ENCODE measurements at places on chromosomes 7 and 10. TPM values are rescaled to one million over a fixed set of nuclear protein-coding genes. Genes with fewer than 3 reads are reported as not detected.

- no peak for DNase-seq
Measured at GRCh38 chr7:42661312-42661711, 250.6 kb downstream of the C7orf25 start.

DNA sequence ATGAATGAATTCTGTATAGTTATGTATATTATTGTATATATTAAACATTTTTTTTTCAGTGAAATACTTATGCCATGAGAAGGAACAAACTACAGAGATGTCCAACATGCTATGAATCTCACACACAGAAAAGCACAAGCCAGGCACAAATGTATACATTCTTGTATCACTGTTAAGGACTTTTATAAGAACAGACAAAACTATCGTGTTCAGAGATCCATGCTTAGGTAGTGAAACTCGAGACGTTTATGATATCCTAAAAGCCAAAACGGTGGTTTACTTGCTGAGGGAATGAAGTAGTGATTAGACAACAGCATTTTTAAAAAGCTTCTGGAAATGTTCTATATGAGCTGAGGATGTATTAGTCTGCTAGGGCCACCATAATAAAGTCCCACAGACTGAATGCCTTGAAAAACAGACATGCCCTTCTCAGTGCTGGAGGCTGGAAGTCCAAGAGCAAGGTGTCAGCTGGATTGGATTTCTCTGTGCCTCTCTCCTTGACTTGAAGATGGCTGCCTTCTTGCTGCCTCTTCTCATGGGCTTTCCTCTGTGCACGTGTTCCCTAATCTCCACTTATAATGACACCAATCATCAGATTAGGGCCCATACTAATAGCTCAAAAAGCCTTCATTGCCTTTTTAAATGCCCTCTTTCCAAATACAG is 4.3 kb downstream of the MKI67 start:
- no peak for DNase-seq

- DNase-seq, result no peak
Measured at GRCh38 chr10:12503311-12503710, 154.0 kb downstream of the CAMK1D start.

DNA sequence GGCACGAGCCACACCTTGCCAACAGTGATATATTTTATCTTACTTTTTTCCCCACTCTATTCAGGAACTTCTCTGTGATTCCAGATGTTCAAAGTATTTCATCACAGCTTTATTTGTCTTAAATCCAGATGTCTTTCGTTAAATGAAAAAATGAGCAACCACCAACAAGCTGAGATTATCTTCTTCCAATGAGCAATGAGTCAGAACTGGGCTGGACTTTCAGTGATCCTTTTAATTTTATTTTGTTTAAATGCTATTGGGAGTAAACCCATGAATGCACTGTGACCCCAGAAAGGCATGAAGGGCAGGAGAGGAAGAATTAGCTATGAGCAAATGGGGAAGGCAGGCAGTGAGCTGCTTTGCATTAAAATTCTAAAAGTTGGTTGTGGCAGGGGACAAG is 77.6 kb upstream of the IMMP2L start:
- peak; percentile 54 for DNase-seq

GRCh38 chr10:4718544-4718943 is 107.5 kb upstream of the AKR1E2 start:
- DNase-seq, result no peak

The TMEM140 gene
- polyA plus RNA-seq, result 11.7 TPM

The HKDC1 gene
- 0.09 TPM for polyA plus RNA-seq

The NME8 gene
- polyA plus RNA-seq, result not detected

Data from muscle of arm (tissue), 14 donors.